Left lobe of liver (tissue), 2 donors: ENCODE measurements at places on chromosomes 16 and 17.
A peak's percentile ranks its signal among the peaks of the same experiment; 100 is the strongest.

DNA sequence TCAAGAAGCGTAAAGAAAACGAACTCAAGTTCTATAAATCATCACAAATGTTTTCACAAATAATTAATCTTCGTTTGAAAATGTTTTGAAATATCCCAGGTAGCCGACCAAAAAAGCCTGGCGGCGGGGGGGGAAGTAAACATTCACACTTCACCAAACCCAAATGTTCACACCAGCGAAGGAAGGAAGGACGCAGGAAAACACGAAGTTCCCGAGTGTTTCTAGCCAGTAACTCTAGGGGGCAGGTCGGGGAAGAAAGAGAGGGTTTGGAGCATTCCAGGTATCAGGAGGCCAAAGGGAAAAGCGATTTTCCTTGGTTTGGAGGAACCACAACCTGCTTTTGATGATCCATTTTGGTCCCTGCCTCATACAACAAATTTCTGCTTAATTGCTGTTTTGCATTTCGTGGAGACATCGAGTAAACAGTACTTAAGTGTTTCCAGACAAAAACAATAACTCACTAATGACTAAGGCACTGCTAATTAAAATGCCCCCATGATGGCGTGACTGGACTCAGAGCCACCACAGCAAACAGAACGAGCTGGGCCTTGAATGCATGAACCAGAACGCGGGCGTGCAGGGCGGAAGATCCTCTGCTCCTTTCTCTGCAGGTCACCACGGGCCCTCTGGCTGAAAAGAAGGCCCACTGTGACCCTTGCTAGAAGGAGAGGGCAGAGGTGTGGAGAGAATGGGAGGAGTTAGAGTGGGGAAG lies 16.6 kb downstream of the ZFHX3 start:
- DNase-seq: no peak

DNA sequence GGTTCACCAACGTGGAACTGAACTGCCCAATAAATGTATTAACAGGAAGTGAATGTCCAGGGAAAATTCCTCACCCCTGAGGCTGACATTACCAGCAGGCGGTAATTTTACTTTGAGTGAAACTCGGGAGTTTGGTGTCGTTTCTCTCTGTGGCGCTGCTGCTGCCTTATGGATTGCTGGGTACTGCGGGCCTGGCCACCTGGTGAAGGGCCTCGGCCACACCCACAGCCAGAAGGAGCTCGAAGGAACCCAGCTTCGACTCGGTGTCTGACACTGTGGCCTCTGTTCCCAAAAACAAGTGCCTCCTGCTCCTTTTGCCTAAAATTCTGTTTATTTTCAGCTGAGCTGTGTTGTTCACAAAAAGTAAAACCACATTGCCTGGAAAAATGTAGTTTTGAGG lies 115.0 kb downstream of the BANP start:
- DNase-seq: no peak

GRCh38 chr17:60542071-60542470 lies 16.0 kb upstream of the APPBP2 start:
- DNase-seq: no peak

DNA sequence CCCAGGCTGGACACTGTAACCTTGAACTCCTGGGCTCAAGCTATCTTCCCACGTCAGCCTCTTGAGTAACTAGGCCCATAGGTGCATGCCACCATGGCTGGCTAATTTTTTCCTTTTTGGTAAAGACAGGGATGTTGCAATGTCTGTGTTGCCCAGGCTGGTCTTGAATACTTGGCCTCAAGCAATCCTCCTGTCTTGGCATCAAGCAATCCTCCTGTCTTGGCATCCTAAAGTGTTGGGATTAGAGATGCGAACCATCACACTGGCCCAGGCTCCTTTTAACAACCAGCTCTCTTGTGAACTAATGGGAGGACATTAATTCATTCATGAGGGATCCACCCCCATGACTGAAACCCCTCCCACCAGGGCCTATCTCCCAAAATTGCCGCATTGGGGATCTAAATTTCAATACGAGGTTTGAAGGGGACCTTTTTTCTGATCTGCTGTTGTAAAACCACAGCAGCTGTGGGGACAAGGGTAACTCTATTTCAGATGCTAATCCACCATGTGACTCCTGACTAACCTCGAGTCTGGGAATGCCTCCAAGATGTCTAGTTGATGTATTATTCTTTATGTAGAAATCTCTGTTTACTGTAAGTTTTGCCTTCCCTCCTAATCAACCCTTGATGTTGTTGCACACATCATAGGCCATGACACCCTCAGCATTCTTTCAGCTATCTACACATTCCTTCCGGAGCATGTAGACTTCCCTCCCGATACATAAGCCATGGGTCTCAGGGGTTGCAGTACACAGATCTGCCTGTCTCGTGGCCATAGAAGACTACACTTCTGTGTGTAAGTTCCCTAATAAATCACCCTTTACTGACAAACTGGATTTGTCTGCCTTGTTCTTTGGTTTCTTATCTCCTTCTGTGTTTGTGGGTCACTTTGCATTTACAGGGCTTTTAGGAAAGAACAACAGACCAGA lies 37.6 kb downstream of the RNF112 start:
- no peak for DNase-seq

DNA sequence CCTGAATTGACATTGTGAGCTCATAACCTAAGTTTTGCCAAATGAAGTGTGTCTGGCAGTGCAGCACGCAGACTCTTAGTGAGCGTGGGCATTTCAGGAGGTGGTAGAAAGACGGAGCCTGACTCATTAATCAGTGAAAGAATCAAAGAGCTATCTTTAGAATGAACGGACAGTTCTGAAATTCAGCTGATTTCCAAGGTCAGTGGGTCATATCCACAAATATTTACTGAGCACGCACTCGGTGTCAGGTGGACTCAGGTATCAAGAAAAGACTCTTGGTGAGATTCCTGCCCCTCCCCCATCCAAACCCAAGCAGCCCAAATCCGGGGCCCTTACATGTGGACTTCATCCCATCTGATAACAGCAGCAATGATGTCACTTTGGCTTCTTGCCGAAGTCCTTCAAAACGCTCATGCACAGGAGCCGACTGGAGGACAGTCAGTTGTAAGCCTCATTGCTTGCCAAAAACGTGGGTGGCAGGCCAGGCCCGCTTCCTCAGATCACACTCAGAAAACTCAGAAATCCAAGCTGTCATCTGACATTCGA lies 185.8 kb downstream of the HS3ST3A1 start:
- DNase-seq: peak; percentile 86

GRCh38 chr17:42779936-42780850 lies at the start of gene WNK4:
Gene WNK4 (plus strand): TSS chr17:42780610. CDS start chr17:42780699, 89 bp downstream.
- DNase-seq: no peak
